ENCODE measurements at places on chromosomes 3 and 15.

DNA sequence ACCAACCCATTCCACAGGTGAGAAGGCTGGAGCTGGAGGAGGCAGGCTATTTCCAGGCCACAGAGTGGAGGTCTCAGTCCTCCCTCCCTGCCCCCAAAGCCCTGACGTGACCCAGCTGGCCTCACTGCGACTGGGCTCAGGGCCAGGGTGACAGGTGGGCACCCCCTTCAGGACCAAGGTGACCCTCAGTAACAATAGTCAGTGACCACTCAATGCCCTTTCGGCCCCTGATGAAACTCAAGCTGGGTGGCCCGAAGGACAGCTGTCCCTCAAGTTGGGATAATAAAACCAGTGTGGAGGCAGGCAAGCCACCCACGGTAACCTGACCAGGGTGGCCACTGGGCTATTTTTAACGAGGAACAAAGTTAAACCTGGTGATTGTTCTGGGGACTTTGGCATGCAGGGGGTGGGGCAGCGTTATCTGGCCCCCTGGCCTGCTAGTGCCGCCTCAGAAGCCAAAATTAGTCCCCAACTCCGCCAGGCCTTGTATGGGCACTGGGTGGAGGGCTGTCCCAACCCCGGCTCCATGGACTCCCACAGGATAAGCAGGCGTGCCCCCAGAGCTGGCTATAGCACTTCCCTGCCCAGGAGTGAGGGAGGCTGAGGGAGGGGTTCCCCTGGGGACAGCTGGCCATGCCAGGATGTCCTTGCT lies 1.1 kb downstream of the TNNC1 start:
- DNase-seq = no peak

- DNase-seq = peak; percentile 65
These were observed 1.0 kb downstream of the ANP32A start for GRCh38 chr15:68819495-68820294.

DNA sequence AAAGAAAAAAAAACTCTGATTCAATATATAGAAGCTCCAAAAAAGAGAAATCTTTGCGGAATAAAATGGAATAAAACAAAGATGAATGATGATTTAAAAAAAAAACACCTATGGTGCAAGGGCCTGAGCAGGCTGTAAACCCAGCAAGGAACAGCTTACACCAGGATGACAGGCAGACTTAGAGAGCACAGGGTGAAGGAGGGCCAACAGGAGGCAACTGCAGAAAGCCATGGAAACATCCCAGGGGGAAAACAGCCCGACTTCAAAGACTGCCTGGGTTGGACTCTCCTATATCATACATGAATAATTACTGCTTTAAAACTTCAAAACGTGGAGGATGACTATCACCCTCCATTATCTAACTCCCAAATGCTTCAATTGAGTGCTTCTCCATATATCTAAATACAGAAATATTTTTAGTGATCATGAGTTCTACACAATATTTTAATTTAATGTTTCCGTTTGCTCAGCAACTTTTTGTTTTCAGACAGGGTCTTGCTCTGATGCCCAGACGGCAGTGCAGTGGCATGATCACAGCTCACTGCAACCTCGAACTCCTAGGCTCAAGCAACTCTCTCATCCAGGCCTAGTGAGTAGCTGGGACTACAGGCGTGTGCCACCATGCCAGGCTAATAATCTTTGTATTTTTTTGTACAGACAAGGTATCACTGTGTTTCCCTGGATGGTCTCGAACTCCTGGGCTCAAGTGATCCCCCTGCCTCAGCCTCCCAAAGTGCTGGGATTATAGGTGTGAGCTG lies 456.2 kb downstream of the TBL1XR1 start:
- DNase-seq = no peak

DNA sequence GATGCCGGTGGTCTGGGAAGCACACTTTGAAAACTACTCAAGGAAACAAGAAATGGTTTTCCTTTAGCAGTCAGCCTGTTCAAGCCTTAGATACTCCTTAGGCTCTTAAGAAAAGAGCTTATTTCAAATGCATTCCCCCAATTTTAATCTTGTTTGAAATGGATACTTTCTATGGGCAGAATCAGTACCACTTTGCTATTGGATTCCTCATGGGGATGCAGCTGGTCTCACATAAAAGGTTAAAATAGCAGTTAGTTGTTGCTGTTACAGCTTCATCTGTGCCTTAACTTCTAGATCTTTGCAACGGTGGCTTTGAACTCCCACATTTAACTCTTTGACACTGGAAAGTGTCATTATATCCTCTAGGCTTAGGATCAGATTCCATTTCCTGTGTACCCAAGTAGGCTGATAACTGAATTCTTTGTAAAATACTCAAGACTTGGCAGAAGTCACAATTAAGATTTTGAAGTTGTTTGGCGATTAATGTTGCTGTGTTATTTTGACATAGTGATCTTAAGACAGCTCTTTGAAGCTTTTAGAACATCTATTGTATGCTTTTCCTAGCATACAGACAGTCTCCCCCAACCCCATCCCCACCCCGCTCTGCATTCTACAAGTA lies 2.2 kb downstream of the THBS1 start:
- DNase-seq = no peak

GRCh38 chr3:124960105-124960504 lies 25.6 kb upstream of the MUC13 start:
- no peak for DNase-seq

- DNase-seq = no peak
These were observed 30.5 kb downstream of the GRK7 start for GRCh38 chr3:141793476-141794260.

GRCh38 chr3:127342735-127343134 lies 54.9 kb upstream of the PRR20G start:
- no peak for DNase-seq

GRCh38 chr15:96166223-96167200 lies 164.0 kb upstream of the NR2F2 start:
- DNase-seq = no peak

GRCh38 chr15:71465131-71465955 lies 345.0 kb upstream of the NR2E3 start:
- DNase-seq = no peak

DNA sequence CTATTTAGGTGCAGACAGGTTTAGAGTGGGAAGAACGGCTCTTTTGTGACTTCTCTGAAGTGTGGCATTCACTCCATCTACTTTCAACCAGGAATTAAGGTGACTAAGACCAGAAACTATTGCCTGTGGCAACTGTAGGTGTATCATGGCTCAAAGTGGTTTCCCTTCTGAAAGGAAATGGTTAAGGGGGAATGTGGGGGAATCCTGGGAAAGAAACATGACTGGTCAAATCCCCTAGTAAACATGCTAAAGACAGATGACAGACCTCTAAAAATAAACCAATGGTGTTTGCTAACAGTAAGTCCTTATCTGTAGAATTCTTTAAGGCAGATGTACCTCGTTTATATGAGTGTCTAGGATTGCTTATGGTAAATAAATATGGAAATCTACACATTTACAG lies 56.9 kb downstream of the MEGF11 start:
- DNase-seq = no peak

DNA sequence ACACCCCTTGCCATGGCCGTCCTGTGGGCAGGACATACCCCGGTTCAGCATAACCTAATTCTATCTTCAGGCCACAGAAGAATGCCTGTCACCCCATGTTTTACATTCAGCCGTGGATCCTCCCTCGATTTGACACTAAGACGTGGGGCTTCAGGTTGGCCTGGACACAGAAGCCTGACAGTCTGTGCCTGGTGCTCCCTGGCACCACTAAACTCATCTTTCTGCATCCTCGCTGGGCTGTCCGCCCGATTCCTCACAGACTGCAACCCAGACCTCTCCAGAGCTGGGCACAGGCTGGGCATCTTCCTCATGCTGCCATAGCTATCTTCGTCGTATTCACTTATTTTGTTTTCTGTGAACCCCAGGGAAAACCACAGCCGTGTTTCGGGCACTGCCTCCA lies 117.8 kb upstream of the IQSEC1 start:
- no peak for DNase-seq

DNA sequence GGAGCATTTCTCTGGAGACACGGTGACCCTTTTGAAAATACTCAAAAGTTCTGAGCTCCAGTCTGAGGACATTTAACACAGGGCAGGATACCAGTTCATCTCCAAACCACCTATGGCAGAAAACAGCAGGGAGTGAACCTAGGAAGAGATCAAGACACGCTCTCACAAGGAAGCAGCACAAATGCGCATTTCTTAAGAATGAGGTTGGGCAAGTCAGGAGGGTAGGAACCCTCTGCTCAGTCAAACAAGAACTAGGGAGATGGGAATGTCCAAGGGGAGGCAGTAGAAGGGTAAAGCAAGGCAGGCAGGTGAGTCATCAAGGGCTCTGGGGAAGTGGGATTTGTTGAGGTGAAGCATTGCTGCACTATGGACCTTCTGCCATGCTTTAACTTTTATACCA lies 60.3 kb upstream of the PSMD6 start:
- DNase-seq = no peak

GRCh38 chr15:101323793-101324523 lies 28.9 kb upstream of the SNRPA1 start:
- no peak for DNase-seq

DNA sequence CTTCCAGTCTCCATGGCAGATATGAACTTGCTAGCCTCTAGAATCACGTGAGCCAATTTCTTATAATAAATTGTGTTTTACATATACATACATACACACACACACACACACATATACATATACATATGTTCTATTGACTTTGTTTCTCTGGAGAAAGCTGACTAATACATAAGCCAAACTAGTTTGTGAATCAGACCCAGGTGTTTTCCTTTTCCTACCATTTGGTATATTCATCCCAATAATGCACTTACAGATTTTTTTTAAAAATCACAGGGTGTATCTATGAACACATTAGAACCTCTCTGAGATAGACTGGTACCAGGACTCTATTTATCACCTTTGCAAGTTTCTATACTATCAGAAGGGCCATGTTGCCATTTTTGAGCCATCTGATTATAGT lies 122.9 kb upstream of the KCNH8 start:
- DNase-seq = no peak

DNA sequence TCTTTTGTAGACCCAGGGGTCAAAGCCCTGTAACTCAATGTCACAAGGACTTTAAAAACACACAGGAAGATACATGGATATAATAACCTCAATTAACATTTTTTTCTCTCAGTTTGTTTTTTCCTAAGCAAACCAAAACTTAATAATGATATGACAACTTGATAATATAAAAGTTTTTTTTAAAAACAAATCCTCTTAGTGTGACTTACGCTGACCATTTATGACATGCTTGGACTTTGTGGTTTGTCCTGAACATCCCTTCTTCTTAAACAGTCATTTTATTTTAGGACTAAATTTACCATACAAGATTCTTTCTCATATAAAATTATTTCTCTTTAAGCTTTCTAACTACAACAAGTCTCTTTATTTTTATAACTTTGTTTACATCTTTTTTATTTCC lies 25.4 kb upstream of the FAM3D start:
- no peak for DNase-seq

- no peak for DNase-seq
These were observed 11.7 kb upstream of the CCK start for GRCh38 chr3:42277676-42278075.

GRCh38 chr3:48413086-48413485 lies 16.8 kb downstream of the PLXNB1 start:
- no peak for DNase-seq

- no peak for DNase-seq
These were observed 681.4 kb downstream of the MCTP2 start for GRCh38 chr15:94912760-94913159.

- DNase-seq = no peak
These were observed 69.6 kb downstream of the C3orf20 start for GRCh38 chr3:14744556-14744955.

- DNase-seq = no peak
These were observed 30.1 kb downstream of the BOC start for GRCh38 chr3:113241292-113242095.

GRCh38 chr15:77817434-77817833 lies 184.7 kb upstream of the LINGO1 start:
- DNase-seq = no peak

GRCh38 chr15:92074646-92075045 lies 221.1 kb downstream of the SLCO3A1 start:
- DNase-seq = no peak

- DNase-seq = peak; percentile 71
These were observed 23.8 kb upstream of the TM2D3 start for GRCh38 chr15:101675796-101676582.

DNA sequence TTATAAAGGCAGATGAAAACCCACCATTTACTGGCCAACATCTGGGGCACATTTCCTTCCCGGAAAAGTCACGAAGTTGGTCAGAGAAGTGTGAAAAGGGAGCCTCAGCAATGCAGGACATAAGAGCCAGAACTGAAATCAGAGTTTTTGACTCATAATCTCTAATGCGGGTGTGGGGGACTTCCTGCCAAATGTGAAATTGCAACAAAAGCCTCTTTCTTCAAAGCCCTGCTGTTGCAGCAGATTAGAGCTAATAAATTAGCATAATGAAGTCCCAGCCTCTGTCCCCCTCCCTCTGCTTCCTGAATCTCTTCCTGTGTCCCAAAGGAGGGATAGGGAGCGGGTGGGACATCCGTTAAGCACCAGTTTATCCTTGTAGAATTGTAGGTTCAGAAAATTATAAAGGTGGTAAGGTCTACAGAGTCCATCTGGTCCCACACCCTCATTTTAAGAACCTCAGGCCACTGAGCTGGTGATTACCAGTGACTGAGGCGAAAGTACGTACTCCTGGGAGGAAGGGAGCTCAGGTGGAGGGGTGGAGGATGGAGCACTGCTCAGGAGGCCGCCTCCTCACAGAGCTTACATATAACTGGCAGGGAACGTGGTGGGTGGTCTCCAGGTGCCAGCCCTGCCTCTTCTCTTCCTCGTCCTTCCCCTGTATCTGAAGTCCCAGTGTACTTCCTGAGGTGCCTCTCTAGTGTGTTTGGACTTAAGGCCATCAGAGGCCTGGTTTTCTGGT lies 35.0 kb downstream of the ST6GAL1 start:
- DNase-seq = no peak

- no peak for DNase-seq
These were observed 22.8 kb upstream of the C3orf22 start for GRCh38 chr3:126581569-126581968.

DNA sequence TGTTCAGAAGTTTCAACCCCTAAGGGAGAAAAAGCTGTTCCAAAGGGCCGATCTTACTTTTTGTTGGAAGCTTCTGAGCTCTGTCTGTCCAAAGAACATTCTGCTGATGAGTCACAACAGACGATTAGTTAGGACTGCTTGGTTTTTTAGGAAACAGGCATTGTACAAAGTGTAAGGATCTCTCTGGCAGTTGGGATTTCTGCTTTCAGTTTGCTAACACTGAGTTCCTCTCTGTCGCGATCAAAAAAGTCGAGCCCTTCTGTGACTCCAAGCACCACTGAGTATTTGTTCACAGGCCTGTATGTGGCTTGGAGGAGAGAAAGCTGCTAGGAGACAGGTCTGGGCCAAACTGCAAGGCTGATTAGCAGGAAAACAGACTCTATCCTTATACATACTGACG lies 91.8 kb upstream of the PFN2 start:
- DNase-seq = peak; percentile 90

All from fibroblast of gingiva (primary cell).